ENCODE measurements at places on chromosomes 3 and 15.

GRCh38 chr3:49759226-49759625, 27.1 kb downstream of the IP6K1 start:
- DNase-seq = no peak

DNA sequence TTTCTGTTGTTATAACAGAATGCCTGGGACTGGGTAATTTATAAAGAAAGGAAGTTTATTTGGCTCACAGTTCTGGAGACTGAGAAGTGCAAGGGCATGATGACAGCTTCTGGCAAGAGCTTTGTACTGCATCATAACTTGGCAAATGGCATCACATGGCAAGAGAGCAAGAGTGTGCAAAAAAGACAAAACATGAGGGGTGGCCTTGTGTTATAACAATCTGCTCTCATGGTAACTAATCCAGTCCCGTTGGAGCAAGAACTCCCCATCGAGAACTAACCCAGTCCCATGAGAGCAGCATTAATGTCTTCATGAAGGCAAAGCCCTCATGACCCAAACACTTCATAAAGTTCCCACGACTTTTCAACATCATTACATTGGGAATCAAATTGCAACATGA, 23.2 kb downstream of the SCN11A start:
- no peak for DNase-seq

GRCh38 chr3:11385891-11386290, 113.7 kb downstream of the ATG7 start:
- DNase-seq = no peak

DNA sequence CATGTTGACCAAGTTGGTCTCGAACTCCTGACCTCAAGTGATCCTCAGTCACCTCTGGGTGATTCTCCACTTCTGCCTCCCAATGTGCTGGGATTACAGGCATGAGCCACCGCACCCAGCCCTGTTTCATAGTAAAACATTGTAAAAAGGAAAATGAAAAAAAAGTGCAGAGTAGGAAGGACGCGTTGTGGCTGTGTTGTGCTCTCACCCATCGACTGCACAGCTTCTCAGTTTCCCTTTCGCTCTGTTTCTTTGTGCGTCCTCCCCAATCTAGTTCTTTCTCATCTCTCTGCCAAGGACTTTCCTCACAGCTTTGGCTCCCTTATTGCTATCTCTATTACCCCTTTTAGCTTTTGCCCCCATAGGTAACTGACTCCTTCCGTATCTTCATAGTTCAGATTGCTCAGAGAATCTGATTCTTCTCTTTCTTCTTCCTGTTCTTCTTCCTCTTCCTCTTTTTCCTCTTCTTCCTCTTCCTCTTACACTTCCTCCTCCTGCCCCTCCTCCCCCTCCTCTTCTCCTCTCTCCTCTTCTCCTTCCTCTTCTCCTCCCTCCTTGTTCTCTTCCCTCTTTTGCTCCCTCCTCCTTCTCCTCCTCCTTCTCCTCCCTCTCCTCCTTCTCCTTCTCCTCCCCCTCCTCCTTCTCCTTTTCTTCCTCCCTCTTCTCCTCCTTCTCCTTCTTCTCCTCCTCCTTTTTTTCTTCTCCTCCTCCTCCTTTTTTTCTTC, 81.1 kb upstream of the VGLL4 start:
- DNase-seq = no peak

DNA sequence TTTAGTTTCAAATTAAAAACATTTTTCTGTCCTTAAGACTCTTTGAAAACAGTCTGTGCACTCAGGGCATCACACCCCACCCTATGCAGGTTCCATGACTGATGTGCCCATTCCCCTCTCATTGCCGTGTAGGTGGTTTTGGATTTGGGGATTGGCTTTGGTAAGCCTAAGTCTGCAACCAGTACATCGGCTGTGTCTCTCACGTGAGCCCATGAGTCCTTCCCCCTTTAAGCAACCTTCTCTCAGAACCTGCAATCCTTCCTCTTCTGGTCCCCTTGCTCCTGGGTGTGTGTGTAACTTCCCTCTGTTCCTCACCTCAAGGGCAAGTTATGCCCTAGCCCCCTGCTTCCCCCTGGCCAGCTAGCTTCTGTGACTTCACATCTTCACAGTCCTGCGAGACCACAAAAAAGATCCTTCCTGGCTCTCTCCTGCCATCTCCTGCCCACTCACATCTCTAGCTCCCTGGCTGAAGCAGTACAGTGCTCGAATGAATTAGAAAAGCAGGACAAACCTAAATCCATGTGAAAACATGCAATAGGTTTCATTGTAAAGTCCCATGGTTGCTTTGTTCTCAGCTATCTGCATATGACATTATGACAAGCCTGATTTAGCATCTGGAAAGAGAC, 126.7 kb downstream of the UACA start:
- peak; percentile 38 for DNase-seq

DNA sequence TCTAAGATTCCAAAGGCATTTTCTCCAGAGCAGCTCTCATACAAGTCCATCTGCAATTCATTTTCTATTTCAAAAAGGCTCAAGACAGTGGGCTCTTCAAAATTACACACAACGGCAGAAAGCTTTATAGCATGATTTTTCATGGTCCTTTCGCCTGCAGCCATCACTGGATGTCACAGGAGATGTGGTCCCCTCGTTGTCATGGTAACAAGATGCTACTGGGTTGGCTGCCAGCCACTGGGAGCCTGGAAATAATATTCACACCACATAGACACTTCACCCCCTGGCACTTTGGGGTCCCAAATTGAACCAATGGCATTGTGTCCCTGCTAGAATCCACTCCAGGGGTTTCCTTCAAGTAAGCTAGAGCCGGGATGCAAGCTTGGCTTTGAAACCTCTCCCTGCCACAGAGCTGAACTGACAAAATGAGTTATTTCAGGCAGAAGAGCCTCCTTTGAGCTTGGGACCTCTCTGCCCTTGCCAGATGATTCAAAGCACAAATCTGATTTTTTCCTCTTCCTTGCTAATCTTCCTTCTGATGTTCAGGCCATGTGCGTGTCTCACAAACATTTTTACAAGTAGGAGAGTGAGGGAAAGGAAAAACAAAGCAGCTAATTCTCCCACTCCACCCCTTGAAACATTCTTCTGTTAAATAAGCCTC, 512.6 kb upstream of the ADAMTS9 start:
- DNase-seq = no peak

- no peak for DNase-seq
These were observed 107.4 kb downstream of the HES1 start for GRCh38 chr3:194243172-194243837.

GRCh38 chr15:97652700-97653167, 307.8 kb upstream of the ARRDC4 start:
- no peak for DNase-seq

GRCh38 chr3:51712511-51712931, 5.7 kb downstream of the GRM2 start:
- no peak for DNase-seq

DNA sequence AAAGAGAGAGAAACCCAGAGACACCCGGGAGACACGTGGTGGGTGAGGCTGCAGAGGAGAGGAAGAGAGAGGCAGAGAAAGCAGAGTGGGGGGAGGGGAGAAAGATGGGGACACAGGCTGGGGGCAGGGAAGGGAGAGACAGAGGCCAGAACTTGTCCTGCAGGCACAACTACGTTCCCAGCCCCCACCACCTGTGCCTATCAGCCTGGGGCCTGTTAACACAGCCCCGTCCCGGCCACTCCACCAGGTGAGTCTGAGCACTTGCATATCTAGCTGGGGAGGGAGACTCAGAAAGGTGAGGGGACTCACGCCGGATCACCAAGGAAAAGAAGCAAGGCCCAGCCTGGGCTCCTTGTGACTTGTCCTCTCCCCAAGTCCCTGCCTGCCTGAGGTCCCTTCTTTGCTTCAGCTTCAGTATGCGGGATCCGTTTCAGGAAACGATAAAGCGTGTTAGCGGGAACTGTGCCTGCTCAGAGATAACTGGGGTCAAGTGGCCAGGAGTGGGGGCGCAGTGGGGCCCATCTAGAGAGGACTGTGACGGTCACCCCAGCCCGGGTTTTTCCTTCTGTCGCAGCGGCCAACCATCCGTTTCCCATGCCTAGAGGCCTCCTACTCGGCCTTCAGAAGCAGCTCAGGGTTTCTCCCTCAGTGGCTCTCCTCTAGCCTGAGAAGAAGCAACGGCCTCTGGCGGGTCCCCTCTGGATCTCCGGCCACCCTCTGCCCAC, 10.3 kb downstream of the LINGO1 start:
- DNase-seq = no peak

- DNase-seq = no peak
These were observed 26.0 kb downstream of the CPNE4 start for GRCh38 chr3:132008837-132009236.

DNA sequence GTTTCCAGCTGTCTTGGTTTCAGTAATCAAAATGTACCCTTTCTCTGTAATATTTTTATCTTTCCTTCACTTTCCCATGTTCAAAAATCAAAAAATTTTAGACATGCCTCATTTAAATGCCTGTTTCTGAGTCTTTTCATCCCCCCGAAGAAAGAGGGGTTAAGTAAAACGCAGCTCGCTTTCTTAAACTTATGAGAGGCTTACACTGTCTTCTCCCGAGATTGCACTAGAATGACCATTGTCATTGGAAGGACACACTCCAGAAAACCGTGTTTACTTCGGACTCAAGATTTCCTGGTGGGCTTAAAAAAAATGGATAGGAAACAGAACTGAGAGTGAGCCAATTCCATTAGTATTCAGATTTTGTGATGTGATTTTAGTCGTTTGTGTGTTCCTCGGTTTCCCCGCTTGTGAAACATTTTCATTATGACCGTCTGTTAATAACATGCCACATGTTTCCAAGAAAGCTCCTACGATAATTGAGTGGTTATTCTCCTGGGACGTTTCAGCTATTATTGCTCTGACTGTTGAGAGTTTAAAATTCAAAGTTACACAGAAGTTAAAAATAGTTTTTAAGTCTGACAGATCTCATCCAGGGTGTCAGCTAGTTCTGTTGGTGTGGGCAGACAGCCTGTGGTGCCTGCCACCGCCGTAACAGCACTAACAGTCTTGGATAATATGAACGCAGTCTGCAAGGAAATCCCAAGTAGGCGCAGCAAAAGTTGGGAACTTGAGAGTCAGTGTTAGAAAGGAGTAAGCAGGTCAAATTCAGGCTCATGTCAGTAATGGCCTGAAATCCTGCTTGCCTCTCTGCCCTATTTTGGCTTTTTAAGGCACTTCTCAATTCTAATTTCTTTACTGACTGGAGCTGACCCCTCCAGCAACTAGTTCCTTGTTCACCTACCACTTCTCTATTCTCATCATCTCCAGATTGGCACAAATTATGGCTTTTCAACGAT, 1.5 kb downstream of the CRYBG3 start:
- no peak for DNase-seq

DNA sequence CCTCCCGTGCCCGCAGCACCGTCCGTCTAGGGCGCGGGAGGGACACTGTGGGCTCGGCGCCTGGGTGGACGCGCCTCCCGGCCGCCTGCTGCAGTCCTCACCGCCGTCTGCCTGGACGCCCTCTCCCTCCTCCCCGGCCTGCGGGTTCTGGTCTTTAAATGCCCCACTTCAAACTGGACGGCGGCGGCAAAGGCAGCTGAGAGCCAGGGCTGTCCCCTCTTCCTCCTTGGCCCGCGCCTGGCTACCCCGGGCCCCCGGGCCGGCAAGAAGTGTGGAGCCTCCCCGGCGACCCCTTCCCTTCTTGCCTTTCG, 426 bp downstream of the CBLB start:
- no peak for DNase-seq

GRCh38 chr3:156425651-156426050, 129.3 kb downstream of the SSR3 start:
- no peak for DNase-seq

- DNase-seq = no peak
These were observed 456.6 kb upstream of the PROK2 start for GRCh38 chr3:72241525-72241924.

DNA sequence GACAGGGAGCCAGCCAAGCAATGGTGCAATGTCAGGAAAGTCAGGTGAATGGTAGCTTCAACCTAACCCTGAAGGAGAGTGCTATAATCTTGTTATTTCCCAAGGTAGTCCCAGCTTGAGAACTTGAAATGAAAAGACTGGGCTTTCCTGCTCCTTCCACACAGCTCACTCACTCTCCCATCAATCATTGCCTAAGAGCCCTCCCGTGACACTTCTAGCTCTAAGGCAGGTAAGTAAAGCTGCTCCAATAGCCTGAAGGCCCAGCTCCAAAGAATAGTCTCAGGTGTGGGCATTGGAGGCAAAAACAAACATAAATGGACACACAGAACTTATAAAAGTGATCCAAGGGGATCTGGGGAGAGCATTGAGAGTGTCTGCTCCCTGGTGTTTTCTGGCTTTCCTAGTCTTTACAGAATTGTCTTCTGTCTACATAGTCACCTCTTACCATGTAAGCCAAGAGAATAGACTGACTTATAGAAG, 63.1 kb upstream of the TBC1D5 start:
- no peak for DNase-seq

DNA sequence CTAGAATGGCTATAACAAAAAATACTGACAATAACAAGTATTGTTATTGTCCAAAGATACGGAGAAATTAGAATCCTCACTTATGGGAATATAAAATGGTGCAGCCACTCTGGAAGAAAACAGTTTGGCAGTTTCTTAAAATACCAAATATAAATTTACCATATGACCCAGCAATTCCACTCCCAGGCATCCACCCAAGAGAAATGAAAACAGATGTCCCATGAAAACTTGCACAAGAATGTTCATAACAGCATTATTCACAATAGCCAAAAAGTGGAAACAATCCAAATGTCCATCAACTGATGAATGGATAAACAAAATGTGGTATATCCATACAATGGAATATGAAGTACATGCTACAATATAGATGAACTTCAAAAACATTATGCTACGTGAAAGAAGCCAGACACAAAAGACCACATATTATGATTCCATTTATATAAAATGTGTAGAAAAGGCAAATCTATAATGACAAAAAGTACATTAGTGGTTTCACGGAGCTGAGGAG, 9.4 kb downstream of the AAGAB start:
- no peak for DNase-seq

DNA sequence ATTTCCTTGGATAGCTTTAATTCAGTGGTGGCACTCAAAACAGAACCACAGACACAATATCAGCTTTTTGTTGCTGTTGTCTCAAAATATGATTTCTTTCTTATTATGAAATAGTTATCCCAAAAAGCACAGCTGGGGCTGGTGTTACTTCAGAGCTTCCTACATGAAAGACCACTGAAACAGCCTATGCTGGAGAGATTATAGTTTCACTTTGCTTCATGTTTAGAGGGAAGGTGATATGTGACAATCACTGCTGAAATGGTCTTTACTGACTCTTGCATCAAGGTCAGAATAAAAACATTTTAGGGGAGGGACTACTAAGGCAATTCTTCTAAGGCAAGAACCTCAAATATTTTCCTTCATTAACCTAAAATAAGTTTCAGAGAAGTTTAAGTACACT, 190.7 kb downstream of the TNIK start:
- DNase-seq = no peak

GRCh38 chr15:101498717-101499480, 9.4 kb upstream of the PCSK6 start:
- no peak for DNase-seq
